ENCODE measurements at places on chromosomes 3 and 15.
A peak's percentile ranks its signal among the peaks of the same experiment; 100 is the strongest.

DNA sequence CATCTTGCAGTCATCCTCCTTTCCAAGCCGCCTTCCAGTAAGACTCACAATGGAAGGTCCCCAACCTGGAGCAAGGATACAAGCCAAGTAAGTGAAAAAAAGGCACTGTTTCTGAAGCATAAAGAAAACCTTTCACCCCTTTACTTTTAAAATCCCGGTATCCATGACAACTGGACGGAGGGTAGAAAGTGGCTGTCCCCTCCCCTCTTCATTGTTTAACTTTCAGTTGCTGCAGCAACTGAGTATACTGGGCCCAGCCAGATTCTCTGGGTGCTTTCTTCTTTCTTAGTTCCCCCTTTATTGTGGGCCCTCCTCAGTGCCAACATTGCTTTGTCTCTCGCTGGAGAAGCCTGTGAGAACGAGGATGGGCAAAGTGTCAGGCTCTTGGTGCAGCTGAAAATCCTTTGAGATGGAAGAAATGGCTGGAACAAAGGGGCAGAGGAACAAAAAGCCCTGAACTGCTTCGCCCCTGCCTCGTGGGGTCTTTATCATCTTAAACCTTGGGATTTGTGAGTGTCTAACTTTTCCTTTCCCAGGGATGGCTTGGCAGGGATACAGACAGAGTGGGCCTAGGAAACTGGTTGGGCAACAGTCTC is 224.0 kb upstream of the RGMA start:
- DNase-seq: no peak

DNA sequence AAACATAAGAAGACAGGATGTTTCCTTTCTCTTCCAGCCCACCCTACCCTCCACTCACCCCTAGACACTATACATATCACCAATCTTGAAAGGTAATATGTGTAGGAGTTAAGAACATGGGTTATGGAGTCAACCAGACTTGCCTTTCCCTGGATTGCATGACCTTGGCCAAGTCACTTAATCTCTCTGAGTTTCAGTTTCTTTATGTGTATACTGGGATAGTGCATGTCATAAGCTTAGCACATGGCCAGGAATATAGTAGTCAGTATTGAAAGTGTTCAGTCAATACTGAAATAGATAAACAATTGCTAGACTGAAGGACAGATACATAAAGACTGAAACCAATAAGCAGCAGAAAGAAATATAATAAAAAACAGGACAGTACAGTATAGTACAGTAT is 283.2 kb upstream of the STT3B start:
- no peak for DNase-seq

DNA sequence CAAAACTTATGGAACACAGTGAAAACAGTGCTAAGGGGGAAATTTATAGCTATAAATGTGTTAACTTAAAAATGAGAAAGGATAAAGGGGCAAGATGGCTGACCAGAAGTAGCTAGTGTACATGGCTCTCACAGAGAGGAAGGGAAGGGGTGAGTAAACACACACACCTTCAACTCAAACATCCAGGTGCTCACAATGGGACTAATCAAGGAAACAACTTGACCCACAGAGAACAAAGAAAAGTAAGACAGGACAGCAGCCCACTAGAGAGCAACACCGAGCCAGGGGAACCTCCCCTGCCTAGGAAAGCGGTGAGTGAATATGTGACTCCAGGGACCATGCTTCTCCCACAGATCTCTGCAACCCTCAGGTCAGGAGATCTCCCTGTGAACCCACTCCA is 85.0 kb upstream of the UBP1 start:
- DNase-seq: no peak

GRCh38 chr15:39242345-39242744 is 338.5 kb upstream of the THBS1 start:
- peak; percentile 74 for DNase-seq

DNA sequence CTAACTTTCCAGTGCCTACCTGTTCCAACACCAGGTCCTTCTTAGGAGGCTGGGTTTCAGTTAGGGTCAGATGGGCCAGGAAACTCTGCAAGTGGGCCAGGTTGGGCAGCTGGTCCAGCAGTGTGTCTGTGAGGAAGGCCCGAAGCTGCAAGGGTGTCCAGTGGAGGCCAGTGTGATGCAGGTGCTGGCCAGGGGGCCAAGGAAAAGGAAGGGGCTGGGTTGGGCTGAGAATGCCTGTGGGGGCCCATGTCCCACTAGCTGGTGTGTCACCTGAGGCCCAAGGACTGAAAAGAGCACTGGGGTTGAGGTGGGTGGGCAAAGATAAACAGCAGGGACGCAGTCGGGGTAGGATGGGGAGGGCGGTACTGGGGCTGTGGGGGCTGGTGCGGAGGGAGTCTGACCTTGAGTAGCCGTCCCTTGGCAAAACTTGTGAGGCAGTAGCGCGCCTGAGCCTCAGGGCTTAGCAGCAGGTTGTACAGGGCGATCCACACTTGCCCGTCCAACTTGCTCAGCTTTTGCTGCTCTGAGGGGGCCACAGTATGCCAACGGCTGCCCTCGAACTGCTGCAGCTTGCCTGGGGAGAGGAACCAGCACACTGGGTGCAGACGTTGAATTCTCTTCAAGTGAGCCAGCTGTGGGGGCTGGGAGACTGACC is 1.5 kb upstream of the RASSF1 start:
- no peak for DNase-seq

DNA sequence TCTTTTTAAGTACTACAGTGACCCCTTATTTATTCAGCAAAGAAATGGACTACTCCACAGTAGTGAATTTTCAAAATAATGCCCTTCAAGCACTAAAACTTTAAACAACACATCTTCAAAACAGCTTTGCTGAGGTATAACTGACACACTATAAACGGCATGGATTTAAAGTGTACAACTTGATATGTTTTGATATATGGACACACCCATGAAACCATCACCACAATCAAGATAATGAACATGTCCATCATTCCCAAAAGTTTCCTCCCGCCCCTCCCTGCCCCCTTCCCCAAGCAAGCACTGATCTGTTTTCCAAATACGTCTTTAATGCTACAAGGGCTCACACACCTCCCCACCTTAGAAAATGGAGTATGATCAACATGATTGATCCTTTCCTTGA is 1.6 kb upstream of the FURIN start:
- no peak for DNase-seq

- DNase-seq: no peak
Measured at GRCh38 chr3:151462278-151462780, 1.5 kb upstream of the IGSF10 start.

GRCh38 chr3:129888771-129889170 is 4.7 kb downstream of the TMCC1 start:
- no peak for DNase-seq

GRCh38 chr3:52983336-52983807 is 62.5 kb downstream of the SFMBT1 start:
- DNase-seq: no peak

DNA sequence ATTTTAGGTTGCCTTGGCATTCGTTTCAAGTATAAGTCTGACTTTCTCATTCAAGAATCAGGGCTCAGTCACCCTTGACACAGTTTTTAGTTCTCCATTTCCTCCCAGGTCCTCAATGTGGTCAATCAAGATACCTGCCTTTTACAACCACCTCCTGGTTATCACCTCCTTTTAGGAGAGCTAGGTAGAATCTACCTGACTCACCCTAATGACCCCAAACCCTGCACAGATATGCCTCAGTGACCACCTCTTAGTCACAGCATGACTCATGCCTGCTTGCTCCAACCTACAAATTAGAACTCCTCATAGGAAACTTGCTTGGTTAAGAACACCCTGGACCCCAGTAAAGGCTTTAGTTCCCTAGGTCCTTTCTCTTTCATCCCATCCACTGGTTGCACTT is 22.5 kb downstream of the DMXL2 start:
- peak; percentile 95 for DNase-seq

GRCh38 chr15:56794553-56795329 is 61.4 kb upstream of the ZNF280D start:
- DNase-seq: no peak

GRCh38 chr3:57735405-57735804 is 20.7 kb upstream of the SLMAP start:
- no peak for DNase-seq
